BJ (cell line): ENCODE measurements at places on chromosomes 12 and 14.
A peak's percentile ranks its signal among the peaks of the same experiment; 100 is the strongest.

- DNase-seq, result no peak
These were observed 53.4 kb upstream of the AMN start for GRCh38 chr14:102868956-102869547.

- DNase-seq, result no peak
These were observed 11.5 kb upstream of the KCNK13 start for GRCh38 chr14:90050271-90050670.

DNA sequence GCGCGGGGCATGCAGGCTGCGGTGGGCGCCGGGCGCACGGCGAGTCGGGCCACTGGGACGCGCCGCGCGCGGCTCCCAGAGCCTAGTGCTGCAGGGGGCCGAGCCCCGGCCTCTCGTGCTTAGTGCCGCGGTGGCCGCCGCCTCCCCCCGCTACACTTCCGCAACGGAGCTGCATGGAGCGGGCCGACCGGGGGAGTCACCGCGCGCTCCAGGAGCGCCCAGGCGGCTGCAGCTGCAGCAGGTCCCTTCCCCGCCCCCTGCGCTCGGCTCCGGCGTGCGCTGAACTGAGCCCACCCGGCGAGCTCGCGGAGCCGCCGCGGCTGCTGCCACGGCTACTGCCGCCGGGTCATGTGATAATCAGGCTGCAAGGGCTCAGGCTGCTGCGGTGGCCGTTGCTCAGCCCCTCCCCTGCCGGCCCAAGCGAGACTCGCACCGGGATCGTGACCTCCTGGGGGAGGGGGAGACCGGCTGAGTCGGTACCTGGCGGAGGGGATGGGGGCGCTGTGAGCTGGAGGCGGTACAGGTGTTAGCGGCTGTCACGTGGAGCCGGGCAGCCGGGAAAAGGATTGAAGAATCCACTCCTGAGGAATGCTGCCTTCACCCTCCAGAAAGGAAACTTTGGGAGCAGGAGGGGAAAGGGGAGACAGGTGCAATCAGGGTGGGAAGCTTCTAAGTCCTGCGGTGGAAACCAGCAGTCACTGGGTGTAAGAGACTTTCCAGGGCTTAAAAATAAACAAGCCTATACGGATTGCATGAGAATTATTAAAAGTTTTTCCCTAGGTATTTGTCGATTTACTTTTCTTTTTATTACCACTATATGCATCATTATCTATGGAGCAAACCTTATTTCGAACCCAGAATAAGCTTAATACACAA, at the start of gene PPM1H:
Gene PPM1H (minus strand): TSS at position 352 of the 876 bp plus-strand sequence. CDS start 414 bp downstream, outside the sequence.
- no peak for DNase-seq

- DNase-seq, result no peak
These were observed 751.3 kb downstream of the SLC6A15 start for GRCh38 chr12:84161296-84161695.

DNA sequence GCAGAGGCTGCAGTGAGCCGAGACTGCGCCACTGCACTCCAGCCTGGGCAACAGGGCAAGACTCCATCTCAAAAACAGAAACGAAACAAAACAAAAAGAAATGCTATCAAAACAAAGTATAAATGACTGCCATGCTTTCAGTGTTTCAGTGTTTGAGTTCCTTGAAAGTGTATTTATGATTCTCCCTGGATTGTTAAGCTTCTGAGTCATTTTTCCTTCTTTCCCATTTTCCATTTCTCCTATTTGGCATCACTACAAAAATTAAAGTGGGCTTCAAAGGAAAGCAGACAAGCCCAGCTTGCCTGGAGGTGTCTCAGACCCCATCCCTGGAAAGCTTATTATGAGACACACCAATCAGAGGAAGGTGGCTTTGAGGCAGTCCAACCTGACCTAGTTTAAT, 35.1 kb downstream of the NIN start:
- DNase-seq, result no peak

GRCh38 chr14:59096303-59096702, 92.2 kb upstream of the DAAM1 start:
- DNase-seq, result no peak

GRCh38 chr12:109704371-109705098, 9.1 kb upstream of the FAM222A start:
- no peak for DNase-seq

DNA sequence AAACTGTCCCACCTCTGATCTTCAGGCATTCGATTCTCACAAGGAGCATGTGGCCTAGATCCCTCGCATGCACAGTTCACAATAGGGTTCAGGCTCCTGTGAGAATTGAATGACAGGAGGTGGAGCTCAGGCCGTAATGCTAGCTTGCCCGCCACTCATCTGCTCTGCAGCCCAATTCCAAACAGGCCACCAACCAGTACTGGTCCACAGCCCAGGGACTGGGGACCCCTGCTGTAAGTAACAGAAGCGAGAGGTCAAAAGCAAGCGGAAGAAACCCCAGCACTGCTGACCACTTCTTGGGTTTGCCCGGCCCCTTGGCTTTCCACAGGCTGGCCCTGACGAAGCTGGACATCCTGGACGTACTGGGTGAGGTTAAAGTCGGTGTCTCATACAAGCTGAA, 8.5 kb upstream of the SIVA1 start:
- no peak for DNase-seq

- no peak for DNase-seq
These were observed 145.0 kb downstream of the RIMBP2 start for GRCh38 chr12:130571089-130571488.

DNA sequence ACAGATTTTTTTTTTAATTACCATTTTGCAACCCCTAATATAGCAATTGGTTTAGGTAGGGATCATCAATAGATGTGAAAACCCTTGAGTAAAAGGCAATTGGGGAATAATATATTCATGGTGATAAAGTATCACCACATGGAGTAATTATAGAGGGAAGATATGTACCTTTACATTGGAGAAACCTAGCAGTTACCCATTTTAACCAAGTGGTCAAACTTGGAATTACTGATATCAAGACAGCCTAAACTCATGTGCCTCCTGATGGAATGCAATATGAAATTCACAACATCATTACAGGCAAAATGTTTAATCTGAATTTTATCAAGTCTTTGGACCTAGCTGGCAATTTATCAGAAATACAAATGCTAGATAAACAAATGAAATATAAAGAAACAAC, 6.7 kb upstream of the SLC10A1 start:
- DNase-seq, result no peak

DNA sequence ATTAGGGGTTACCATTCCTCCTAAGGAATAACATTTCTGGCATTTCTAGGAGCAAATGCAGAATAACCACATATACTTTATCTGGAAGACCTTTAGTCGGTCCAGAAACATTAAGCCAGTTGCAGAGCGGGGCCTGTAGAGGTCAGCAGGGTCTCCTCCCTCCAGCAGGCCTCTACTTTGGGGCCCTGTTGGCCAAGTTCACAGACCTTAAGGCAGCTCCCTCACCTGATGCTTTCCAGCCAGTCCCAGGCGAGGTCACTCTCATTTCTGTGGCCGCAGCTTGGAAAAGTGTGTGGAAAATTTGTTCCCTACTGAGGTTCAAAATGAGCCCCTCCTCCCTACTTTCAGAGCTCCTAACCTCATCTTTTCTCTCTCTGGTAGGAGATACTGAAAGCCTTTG, 74.1 kb downstream of the ESR2 start:
- no peak for DNase-seq

DNA sequence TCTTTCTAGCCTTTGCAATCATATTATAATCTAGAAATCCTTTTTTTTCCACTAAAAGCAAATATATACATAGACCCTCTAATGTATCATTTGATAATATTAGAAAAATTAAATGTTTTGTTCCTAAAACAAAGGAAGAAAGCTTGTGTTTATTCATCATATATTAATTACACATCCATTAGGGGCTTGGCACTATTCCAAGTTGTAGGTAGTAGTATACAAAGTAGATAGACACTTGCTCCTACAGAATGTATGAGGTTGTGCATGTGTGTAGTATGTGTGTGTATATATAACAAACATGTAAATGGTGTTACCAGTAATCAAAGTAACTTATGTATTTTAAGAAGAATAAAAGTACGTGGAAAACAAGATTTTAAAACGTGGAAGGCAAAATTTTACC, 15.0 kb upstream of the KCNMB4 start:
- DNase-seq, result no peak

DNA sequence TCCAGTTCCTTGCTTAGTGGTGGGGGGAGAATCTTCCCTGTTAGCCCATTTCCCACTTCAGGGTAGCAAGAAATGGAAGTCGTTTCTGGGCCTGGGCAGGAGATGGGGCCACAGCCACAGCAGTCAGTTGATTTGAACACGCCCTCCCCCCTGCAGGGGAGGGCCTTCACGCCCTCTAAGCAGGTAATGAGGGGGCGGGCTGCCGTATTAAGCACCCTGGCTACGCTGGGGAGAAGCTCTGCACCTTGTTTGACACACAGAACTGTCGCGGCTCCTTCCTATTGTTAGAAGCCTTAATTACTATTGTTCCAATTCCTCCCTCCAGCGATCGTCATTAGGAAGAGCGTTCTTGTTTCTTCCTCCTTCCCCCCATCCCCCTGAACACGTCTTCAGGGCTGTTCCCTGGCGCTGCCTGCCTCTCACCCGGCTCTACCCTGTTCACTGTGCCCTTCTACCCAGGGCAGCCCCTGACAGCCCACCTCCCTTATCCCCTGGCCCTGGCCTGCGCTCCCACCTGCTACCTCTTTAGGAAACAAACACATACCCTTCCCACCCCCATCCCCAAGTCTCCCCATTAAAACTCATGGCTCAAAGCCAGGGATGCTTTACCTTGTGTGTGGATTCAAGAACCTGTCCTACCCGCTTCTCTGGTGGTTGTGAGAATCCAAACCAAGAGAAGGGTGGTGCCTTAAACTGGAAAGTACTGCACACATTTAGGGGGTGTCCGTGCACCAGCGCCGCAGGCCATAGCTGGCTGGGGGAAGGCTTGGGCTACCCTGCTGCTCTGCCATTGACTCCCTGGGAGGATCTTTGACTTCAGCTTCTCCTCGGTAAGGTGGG, 137.6 kb downstream of the TSPAN9 start:
- no peak for DNase-seq

- no peak for DNase-seq
These were observed 30.8 kb downstream of the GALNT4 start for GRCh38 chr12:89493670-89494302.

- DNase-seq, result no peak
These were observed 242.0 kb upstream of the MDGA2 start for GRCh38 chr14:47917344-47917954.

GRCh38 chr12:123713823-123714585, 1.9 kb downstream of the ATP6V0A2 start:
- DNase-seq, result no peak

- DNase-seq, result no peak
These were observed 5.4 kb upstream of the ERO1A start for GRCh38 chr14:52700701-52701172.

- DNase-seq, result peak; percentile 68
These were observed 191.5 kb downstream of the SLC5A8 start for GRCh38 chr12:101018540-101018939.

GRCh38 chr12:56062996-56063395, 17.0 kb upstream of the ERBB3 start:
- no peak for DNase-seq

GRCh38 chr12:93448796-93449195, 7.0 kb upstream of the UBE2N start:
- DNase-seq, result no peak

GRCh38 chr12:128966203-128966810, 113.0 kb downstream of the GLT1D1 start:
- no peak for DNase-seq

DNA sequence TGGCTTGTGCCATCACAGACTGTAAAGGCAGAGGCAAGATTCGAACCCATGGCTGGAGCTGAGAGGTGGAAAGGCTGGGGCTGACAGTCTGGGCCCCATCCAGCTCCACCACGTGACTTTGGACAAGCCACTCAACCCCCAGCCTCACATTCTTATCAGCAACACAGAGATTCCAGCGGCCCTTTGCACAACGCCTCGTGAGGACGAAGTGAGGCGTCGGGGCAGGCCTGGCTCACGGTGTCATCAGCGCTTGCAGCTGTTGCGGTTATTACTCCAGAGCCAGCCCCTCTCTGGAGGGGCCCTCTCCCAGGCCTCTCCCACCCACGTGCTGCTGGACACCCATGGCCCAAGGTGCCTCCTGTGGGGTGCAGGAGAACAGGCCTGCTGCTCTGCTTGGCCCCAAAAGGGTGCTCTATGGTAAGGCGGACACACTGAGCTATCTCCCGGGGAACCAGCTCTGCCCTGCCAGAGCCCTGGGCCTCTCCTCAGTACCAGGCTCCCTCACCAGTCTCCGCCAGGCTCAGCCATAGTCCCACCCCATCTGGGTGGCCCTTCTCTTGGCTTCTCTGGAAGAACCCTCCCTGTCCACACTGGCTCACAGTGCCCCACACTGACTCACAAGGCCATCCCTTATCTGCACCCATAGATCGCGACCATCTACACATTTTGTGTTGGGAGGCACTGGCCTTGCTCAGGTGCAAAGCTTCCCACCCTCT, 21.1 kb downstream of the CHGA start:
- no peak for DNase-seq

DNA sequence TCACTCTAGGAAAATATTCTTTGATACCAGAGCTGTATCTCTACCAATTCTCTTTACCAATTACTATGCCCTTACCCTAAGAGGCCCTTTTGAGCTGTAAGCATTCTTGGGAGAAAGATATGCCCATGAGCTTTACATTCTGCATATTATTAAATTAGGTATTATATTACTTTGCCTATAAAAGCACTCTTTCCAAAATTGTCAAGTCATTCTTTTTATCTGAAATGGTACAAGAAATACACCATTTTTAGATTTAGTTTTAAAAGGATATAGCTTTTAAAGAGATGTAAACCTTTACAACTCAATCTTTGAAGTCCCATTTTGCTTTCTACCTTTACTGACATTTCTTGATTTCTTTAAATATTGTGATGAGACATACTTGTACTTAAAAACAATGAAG, 343.5 kb downstream of the C12orf50 start:
- no peak for DNase-seq

DNA sequence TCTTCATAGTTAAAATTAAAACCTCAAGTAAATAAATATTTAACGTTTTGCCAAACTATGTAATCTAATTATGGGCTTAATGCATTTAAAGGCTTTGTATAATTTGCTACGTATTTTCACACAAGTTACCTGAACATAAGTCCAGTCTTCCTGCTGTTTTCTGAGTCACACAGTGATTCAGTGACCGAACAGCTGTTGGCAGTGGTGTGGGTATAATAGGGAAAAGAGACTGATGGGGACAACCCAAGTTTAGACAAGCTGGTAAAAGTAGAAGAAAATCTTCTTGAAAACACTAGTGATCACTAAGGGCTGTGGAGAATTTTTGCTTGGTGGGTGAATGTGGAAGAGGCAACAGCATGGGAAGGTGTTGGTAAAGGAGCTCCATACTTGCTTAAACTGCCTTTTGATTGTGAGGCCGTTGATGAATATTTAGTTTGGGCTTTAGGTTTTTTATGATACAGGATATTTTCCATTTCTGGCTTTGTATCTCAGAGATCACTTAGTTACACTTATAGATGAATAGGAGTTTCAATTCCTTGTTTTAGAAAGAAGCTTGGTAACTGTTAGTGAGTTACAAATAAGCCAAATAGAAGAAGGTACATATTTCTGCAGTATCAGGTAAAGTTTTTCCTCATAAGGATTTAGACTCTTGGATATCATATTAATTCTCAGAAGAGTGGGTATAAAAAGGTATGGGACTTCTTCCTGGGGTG, 23.9 kb downstream of the LRRK2 start:
- DNase-seq, result no peak

- no peak for DNase-seq
These were observed 78.6 kb downstream of the SLC15A5 start for GRCh38 chr12:16198884-16199283.

- DNase-seq, result no peak
These were observed 5.7 kb downstream of the PRKAB1 start for GRCh38 chr12:119673634-119674033.
